ENCODE measurements at places on chromosomes 11 and 22.

- DNase-seq: no peak
Observed at GRCh38 chr11:36233204-36233603, 56.0 kb downstream of the COMMD9 start.

GRCh38 chr11:15374418-15374817 is 259.7 kb downstream of the INSC start:
- no peak for DNase-seq

- DNase-seq: no peak
Observed at GRCh38 chr11:2275334-2276279, 5.2 kb upstream of the ASCL2 start.

GRCh38 chr11:12706545-12707499 is 32.6 kb downstream of the TEAD1 start:
- no peak for DNase-seq

GRCh38 chr11:5369789-5370188 is 13.8 kb upstream of the OR51M1 start:
- peak; percentile 24 for DNase-seq

DNA sequence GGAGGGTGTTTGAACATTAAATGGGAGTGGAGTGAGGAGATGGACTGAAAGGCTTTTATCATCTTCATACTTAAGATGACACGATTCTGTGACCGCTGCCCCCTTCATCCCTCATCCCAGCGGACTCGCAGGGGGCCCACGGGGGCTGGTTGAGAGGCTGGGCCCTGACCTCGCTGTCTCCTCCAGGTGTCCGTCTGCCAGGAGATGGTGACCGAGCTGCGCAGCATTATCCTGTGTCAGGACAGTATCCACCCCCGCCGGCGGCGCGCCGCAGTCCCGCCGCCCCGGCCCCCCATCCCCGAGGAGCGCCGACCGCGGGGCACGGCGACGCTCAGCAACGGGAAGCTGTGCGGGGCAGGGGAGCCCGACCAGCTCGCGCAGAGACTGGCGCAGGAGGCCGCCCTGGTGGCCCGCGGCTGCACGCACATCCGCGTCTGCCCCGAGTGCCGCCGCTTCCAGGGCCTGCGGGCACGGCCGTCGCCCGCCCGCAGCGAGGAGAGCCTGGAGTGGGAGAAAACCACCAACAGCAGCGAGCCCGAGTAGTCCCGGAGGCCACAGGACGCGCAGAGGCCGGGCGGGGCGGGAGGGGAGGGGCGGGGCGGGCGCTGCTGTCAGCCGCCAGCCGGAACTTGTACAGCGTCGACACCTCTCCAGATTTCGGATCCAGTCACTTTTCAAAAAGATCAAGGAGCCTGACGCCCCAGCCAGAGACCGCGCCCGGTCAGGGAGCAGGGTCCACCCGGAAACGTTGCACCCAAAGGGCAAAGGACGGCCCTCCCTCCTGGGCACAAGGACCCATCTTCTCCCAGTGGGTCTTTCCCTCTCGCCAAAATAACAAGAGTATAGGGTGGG is 38.0 kb upstream of the TBCEL start:
- no peak for DNase-seq

DNA sequence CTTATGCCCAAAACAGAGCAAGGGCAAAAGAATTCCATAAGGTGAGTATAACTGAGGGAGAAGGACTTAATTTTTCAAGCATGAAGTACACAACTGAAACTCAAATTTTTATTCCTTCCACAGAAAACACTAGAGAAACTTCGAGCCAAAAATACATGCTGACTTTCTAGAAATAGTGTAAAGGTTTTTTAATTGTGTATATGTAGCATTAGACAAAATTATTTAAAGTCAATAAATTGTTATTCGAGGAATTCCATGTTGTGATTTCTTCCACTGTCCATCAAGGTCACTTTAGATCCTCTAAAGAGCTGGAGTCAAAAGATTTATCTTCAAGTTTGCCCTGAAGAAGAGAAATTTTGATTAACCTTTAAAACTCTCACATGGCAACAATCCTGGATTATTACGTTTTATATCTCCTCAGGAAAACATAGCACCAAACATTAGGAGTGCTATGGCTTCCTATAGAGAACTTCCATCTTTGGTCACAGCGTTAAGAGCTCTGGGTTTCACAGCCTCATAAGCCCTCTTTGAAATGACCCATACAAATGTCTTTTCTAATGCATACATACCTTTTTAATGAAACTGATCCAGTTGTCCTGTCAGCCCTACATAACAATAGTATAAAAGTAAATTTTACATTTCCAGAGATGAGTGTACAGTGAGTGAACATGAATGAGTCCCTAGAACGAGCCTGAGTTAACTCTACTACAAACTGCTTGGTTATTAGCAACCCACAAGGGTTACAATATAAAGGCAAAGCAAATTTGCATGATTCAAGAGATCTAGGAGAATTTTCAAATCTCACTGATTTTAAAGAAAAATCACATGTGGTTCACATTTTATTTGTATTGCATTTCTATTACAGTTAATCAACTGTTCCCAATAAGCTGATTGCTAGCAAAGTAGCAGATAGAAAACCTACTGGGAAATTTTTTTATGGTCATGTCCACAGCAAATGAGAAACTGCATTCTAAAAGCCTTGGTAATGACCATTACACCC is 10.9 kb downstream of the TAF1D start:
- no peak for DNase-seq

DNA sequence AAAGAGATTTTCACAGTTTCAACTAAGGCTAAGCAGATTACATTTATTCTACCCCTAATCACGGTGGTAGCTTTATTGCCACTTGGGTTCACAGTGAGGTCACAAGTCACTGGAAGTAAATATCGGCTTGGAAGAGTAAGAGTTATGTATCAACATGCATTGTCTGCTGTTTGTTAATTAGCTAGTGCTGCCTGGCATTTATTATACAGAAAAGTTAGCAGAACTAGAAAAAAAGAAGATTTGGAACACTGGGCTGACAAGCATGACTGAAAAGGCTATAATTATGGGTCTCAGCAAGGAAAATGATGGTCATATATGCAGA is 13.7 kb upstream of the RAB38 start:
- no peak for DNase-seq

DNA sequence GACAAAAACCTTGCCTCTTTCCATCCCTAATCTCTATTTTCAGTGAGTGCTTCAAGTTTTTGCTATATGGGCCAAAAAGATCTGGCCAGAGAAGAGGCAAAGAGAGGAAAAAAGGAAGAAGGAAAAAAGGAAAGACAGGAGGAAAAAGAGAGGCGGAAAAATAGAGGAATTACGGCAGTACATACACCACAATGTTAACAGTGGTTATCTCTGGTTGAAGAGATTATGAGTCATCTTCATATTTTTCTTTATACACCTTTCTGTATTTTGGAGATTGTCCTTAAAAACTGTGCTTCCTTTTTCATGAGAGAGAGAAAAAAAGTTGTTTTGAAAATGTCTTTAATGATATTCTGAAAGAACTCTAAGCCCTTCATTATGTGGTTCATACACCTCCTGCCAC is 133.7 kb downstream of the SBF2 start:
- no peak for DNase-seq

DNA sequence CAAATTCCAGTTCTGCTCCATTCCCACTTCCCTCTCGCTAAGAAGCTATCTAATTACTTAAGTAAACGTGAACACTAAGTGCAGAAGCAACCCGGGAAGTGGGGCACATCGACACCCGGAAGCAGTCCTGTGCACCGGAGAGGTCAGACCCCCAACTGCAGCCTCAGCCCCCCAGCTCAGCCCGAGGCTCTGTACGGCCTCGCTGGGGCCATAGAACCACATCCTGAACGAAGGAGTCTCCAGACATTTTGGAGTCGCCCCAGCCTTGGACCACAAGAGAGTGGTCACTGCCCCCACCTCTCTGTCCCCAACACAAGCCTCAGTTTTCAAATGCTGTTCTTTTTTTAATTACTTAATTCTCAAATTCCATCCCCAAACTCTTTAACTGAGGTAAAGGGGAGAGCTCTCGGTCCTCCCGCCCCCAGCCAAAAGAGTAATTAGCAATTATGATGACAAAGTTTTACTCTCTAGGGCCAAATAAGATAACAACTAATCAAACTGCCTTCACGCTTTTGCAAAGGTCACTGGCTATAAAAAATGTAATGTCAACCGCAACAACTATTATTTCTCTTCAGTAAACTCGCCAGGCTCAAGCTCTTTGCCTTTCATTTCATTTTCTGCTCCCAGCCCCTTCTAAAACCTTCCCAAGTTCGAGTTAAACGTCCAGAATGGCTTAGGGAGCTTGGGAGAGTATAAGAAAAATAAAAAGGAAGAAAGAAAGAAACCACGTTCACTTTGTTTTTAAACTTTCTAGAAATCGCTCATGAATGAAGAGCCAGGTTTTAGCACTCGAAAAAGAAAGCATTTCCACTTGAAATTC is 2.2 kb downstream of the PAX6 start:
- no peak for DNase-seq

GRCh38 chr11:65438257-65439151 is 15.9 kb downstream of the NEAT1 start:
- DNase-seq: no peak

DNA sequence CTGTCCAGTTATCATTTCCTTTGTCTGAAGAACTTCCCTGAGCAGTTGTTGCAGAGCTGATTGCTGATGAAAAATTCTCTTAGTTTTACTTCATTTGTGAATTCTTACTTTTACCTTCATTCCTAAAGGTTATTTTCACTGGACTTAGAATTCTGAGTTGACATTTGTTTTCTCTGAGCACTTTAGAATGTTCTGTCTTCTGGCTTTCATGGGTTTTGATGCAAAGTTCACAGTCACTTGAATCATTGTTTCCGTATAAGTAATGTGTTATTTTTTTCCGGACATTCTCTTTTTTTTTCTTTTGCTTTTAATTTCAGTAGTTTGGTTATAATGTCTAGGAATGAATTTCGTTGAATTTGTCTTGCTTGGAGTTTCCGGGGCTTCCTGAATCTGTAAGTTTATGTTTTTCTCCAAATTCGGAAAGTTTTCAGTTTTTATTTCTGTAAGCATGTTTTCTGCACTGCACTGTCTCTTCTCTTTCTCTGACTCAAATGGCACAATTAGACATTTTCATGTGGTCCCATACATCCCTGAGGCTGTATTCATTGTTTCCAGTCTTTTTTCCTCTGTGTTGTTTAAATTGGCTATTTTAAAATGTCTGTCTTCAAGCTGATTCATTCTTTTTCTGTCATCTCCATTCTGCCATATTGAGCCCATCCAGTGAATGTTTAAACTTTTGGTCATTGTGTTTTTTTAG is 68.5 kb upstream of the NARS2 start:
- no peak for DNase-seq

GRCh38 chr11:335779-336658 is 15.4 kb upstream of the IFITM3 start:
- peak; percentile 56 for DNase-seq

GRCh38 chr22:29477723-29478318 is 2.2 kb upstream of the NEFH start:
- no peak for DNase-seq

DNA sequence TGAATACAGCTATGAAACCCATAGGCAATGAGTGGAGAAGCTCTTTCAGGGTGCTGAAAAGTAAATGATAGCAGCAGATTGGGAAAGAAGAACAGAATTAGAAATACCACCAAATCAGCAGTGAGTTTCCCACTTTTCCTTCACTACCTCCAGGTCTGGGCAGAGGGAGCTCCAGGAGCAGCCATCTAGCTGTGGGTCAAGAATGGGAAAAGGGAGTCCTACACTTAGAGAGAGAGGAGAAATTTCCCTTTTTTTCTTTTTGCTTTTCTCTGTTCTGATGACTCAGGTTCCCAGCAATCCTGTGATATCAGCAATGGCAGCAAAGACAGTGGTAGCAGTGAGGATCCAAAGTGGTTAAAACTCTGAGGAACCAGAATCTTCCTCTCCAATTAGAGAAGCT is 263.9 kb downstream of the NXPE2 start:
- DNase-seq: no peak

DNA sequence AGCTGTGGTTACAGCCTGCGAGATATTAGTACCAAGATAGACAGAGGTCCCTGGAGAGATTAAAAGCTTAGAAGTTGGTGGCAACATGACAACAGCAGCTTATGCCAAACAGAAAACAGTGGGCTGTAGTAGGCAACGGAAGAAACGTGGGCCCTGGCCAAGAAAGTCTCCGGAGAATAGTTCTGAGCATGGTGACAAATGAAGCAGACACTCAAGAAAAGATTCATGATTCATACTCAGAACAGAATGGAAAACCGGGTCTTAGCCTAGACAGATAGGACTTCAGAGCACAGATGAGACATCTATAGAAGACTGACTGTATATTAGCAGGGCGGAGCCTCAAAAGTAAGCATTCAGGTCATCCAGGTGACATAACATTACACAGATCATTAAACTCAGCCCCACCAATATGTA is 727.4 kb downstream of the ETS1 start:
- DNase-seq: no peak

DNA sequence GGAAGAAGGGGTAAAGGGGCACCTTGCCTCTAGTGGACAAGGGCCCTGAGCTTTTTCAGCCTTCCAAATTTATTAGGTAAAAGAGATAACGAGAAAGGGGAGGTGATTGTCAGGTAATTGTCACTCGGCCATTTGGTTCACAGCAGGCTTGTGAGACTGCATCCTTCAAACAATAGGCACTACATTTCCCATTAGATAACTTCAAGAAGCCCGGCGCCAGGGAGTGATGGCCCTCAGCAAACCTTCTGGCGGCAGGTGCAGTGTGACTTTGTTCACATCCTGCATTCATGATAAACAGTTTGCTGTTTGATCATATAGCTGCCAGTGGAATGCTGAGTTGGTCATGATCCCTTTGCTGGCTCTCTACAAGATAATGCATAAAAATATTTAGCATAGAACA is 185.1 kb downstream of the CWF19L2 start:
- DNase-seq: no peak

DNA sequence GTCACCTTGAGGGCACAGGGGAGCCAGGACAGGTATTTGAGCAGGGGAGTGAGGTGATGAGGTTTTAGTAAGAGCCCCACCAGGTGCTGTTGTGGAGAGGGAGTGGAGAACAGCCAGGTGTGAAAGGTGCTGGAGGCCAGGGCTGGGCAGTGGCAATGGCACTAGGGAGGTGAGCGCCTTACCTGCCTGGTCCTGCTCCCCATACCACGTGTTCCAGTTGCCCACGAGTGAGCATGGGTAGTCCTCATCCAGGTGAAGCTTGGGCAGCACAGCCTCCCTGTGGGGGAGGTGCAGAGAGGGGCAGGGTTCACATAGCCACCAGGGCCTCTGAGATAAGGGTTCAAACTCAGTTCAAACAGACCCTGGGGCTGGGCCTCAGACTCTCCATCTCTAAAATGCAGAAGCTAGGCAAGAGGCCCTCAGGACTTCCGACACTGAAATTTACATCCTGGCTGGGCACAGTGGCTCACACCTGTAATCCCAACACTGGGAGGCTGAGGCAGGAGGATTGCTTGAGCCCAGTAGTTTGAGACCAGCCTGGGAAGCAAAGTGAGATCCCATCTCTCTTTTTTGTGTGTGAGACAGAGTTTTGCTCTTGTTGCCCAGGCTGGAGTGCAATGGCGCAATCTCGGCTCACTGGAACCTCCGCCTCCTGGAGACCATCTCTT is 11.8 kb downstream of the NIPSNAP1 start:
- no peak for DNase-seq

GRCh38 chr11:36254713-36255112 is 34.5 kb downstream of the COMMD9 start:
- DNase-seq: no peak
